Stimulated activated CD4-positive, alpha-beta T cell treated with anti-CD3 and anti-CD28 coated beads, Interleukin-1b, Interleukin-23, amount 100 ng/mL, for 1 hour (primary cell): ENCODE measurements at places on chromosomes 3 and 15.

- no peak for DNase-seq
Measured at GRCh38 chr3:180036092-180036670, 556 bp downstream of the PEX5L start.

DNA sequence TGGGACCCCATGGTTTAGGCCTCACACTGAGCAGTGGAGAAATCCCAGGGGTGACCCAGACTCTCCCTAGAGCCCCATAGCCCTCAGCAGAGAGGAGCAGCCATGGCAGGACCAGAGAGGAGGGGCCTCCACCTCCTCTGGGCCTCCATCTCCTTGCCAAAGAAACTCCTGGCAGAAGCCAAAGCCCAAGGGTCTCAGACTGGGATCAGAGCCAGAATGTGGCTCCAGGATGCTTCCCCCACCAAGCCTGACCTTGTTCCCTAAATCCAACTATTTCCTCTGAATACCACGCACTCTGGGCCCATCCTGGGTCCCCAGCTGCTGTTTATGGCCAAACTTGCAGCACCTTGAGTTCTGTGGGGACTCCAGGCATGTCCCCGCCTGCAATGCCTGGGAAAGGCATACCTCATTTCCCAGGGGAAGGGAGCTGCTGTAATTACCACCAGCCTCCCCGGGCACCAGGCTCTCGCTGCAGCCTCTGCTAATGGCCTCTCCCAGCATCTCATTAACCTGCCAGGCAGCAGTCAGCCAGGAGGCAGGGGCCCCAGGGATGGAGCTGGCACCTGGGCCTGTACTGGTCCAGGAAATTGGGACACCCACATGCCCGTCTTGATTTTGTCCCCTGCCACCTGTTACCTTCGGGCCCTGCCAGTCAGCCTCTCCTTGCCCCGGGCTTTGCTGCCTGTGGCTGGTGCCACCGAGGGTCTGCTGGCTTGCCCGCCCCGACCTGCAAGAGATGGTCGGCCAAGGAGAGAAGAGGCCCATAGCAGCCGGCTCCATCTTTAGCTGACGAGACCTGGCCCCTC is 4.6 kb downstream of the CCDC9B start:
- DNase-seq = no peak

- no peak for DNase-seq
Measured at GRCh38 chr3:50890688-50891344, 216.1 kb downstream of the DOCK3 start.

DNA sequence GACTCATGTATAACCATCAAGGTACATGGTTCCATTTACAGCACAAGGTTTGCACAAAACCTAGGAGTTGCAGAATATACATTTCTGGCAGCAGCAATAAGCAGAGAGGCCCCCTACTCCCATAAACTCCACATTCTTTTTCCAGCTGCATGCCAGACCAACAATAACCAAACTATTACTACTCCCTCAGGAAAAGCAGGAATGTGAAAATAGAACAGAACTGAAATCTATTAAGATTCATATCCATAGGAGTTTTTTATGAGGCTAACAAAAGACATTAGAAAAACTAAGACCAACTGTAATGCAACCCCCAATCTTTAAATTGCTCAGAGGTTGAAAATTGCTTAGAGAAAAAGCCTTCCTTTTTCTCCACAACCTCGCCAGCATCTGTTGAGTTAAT is 27.6 kb upstream of the TOP2B start:
- no peak for DNase-seq

GRCh38 chr3:48426944-48427629 is 2.8 kb downstream of the PLXNB1 start:
- DNase-seq = no peak

GRCh38 chr15:87557881-87558280 is 698.7 kb downstream of the NTRK3 start:
- no peak for DNase-seq

DNA sequence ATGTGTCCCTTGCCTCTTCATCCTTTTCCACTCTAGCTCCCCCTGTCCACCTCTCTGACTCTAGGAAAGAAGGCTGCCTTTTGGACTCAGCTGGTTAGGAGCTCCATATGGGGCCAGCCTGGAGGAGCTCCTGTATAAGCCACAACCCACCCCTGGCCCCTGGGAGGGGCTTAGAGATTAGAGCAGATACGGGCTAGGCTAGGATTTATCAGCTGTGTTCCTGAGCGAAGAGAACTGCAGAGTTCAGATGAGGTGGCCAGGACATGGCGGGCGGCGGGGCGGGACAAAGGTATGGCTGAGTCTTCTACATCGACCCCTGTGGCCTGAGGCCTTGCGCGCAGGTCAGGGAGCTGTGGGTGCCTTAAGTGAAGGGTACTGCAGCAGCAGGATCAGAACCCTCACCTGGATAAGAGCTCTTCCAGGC is 7.9 kb downstream of the NBEAL2 start:
- no peak for DNase-seq

GRCh38 chr15:64519897-64520296 is 59.5 kb downstream of the ZNF609 start:
- DNase-seq = no peak
